Activated CD4-positive, CD25-positive, alpha-beta regulatory T cell treated with anti-CD3 and anti-CD28 coated beads, Interleukin-2, amount 50 U/mL, for 72 hours (primary cell): ENCODE measurements at places on chromosomes 5 and 9.

DNA sequence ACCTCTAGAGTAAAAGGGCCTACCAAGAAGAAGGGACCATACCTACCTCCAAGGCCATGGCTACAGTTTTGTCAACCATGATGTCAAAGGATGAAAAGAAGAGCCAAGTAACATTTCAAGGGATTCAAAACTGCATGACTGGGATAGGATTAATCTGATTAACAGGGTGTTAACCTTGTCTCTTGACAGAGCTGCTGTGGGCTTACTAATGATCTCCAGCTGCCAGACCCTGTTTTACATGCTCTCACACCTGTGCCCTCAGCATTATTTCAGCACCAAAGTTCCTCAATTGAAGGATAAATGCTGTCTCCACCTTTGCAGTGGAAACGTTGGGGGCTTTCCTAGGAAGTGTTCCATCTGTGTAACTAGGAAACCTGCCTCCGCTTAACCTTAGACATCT, 78.3 kb downstream of the DMAC1 start:
- DNase-seq, result no peak

GRCh38 chr5:170219615-170220014, 13.2 kb upstream of the C5orf58 start:
- no peak for DNase-seq

GRCh38 chr5:138454121-138454520, 11.2 kb upstream of the EGR1 start:
- DNase-seq, result no peak

- DNase-seq, result peak; percentile 73
Observed at GRCh38 chr5:135565725-135566421, 12.9 kb downstream of the CXCL14 start.

- DNase-seq, result no peak
Observed at GRCh38 chr9:121059998-121060636, 10.0 kb upstream of the C5 start.

DNA sequence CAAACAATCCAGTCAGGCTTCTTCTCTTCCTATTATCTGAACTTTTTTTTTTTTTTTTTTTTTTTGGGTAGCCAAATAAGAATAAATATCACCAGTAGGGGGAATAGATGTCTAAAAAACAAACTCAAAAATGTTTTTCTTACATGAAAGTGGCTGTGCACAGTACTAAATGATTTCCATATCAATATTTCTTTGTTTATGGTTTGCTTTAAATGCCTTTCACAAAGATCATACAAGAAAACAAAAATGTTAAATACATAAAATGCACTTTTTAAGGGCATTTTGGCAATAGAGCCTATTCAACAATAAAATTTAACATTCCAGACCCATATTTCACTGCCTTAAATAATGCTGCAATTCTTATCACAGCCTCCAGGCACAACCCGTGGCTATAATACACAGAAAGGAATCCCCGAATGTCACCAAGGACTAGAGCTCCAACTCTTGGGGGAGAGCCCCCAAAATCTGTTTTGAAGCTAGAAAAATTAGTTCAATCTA, 91.1 kb upstream of the TBCA start:
- no peak for DNase-seq

GRCh38 chr9:24602693-24603352, 57.1 kb upstream of the IZUMO3 start:
- DNase-seq, result no peak

DNA sequence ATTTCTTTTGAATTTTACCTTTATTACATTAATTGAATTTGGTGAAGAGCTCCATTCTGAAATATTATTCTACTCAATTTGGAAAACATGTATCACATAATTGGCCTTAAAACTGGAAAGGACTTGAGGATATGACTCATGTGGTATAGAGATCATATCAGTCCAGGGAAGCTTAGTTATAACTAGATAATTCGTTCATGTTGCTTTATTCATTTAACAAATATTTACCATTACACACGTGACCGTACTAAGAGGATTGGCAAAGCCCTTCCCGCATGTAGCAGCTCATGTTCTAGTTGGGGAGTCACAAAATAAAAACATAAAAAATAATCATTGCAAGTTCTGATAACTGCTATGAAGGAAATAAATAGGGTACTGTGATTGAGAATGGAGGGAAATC, 1816.5 kb downstream of the MAT2B start:
- no peak for DNase-seq

GRCh38 chr5:79582186-79582585, 30.1 kb upstream of the TENT2 start:
- no peak for DNase-seq

- DNase-seq, result no peak
Observed at GRCh38 chr5:111631328-111631727, 119.0 kb upstream of the STARD4 start.

DNA sequence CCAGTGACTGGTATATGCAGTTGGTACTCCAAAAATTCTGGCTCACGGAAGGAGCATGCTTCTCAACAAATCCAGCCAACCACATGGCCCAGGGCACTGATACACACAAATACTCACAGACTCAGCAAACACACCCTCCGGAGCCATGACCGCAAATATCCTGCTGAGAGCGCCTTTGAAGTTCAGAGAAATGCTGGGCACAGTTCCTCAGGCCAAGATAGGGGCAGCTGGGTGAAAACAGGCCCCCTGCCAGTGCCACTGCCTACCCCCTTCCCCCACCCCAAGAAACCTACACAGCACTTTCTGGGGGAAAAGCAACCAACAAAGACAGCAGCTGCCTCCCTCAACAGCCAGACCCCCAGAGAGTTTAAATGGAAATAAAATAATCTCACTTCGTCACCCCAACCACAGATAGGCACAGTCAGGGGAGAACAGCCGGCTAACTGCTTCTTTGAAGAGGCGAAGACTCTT, 120.0 kb downstream of the C5orf15 start:
- no peak for DNase-seq

DNA sequence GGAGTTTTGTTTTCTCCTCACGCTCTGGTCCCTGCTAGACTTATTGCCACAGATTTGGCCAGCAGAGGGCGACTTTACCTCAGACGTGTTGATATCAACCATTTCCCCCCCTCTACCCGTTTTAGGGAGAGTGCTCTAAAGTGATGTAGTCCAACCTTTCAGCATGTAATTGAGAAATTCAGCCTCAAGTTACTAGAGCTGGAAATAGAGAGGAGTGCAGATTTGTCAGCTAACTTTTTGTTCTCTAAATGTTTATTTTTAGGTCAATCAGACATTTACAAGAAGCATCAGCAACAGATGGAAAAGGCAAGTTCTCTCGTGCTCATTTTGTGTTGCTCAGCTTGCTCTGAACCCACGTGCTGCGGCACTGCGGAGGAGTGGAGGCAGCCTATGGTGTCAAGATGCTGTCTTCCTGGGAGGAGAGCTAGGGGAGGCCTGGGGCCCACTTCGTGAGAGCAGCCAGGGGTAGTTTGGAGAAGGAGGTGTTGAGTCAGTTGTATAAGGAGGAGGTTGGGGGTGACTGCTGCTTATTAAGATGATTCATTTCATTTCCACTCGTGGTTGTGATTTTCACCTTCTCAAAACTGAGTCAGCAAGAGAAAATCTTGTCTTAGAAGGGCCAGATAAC, 53.6 kb downstream of the GPR107 start:
- peak; percentile 83 for DNase-seq

- no peak for DNase-seq
Observed at GRCh38 chr5:115844321-115844817, 2.6 kb downstream of the AP3S1 start.

DNA sequence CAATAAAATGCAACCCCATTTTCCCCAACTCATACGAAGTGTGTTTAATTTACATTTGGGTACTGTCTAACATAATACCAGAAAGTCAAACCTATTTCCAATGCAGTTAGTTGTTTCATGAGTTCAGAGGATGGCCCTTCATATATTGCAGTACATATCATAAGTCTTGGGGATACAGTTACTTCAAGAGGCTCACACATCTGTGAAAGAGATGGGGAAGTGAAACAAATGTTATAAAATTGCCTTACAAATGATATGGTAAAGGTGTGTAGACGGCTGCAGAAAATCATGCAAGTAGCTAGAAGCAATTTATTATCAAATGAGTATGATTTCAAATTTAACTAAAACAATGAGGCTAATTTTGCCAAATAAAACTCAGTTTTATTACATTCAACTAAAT, 219.0 kb upstream of the CDH12 start:
- no peak for DNase-seq

DNA sequence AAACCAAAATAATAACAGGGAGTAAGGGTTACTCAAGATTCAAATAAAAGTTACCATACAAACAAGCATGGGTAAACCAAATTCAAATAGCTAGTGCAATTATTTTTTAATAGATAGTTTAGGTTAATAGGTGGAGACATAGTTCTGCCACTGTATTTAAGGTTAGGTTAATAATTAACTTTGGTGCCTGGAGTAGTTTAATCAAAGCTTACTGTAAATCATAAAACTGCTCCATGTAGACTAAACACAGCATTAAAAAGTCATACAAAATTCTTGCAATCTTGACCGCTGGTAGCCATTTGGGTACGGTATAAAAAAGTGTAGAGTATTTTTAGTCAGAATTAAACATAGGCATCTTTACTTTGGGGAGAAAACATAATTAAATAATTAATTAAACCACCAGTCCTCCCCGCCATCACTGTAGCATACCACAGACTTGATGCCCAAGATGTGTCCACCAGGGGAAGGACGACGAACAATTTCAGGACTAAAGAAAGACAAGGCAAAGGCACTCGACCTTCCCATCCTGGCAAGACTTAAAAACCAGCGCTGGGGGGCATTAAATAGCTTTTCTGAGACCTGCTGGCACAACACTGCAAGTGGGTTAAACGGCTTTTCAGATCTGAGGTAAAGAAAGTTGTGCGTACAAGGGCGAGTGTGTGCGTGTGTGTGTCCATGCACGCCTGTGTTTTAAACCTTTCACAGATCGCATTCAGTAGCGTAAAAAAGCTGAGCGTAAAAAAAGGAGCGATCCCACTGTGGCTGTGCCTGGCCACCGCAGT, 2.9 kb downstream of the SEMA6A start:
- no peak for DNase-seq

DNA sequence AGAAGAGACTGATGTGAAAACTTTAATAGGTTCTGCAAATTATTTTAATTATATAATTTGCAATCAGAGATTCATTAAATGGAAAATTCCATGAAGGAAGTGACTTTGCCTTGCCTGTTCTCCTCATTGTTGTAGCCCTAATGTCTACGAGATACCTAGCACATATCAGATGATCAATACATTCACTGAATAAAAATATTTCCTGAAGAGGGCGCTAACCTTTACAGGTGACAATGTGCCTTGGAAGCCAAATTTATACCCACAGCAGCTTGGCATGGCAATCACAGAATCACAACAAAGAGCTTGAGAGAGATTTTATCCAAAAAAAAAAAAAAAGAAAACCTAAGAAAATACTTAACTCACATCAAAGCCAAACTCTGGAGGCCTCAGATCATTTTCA, 17.4 kb downstream of the HAUS6 start:
- DNase-seq, result no peak

GRCh38 chr5:172160506-172160905, 27.5 kb downstream of the STK10 start:
- no peak for DNase-seq
